ENCODE measurements at places on chromosomes 13 and 19. TPM values are rescaled to one million over a fixed set of nuclear protein-coding genes. Genes with fewer than 3 reads are reported as not detected.

LINGO3 gene
- total RNA-seq: not detected

ZFR2 gene
- 0.48 TPM for total RNA-seq

LNX2 gene
- 3.5 TPM for total RNA-seq

ZNF382 gene
- not detected for total RNA-seq

SOHLH2 gene
- total RNA-seq: not detected

TECR gene
- 183 TPM for total RNA-seq

SULT2B1 gene
- total RNA-seq: 15.9 TPM

TMEM255B gene
- 0.85 TPM for total RNA-seq

TTC9B gene
- 0.33 TPM for total RNA-seq

PLPPR2 gene
- 11.5 TPM for total RNA-seq

RDH8 gene
- 0.43 TPM for total RNA-seq

FAAP24 gene
- 17.0 TPM for total RNA-seq

CEACAM19 gene
- total RNA-seq: 9.1 TPM

WDR83 gene
- total RNA-seq: 10.4 TPM

SIGLECL1 gene
- total RNA-seq: not detected

VSTM1 gene
- total RNA-seq: 0.24 TPM

FBL gene
- total RNA-seq: 611 TPM

MYO16 gene
- total RNA-seq: 0.05 TPM

FFAR3 gene
- total RNA-seq: not detected

S1PR5 gene
- total RNA-seq: 2.2 TPM

ZNF888 gene
- not detected for total RNA-seq

CLDN10 gene
- total RNA-seq: 0.13 TPM

URAD gene
- not detected for total RNA-seq

LRRC63 gene
- not detected for total RNA-seq

ZNF749 gene
- 13.7 TPM for total RNA-seq

CEACAM8 gene
- not detected for total RNA-seq

APOC4 gene
- total RNA-seq: not detected

BRCA2 gene
- total RNA-seq: 4.0 TPM

TMEM272 gene
- total RNA-seq: not detected

FPR1 gene
- 0.07 TPM for total RNA-seq

ZNF99 gene
- not detected for total RNA-seq

IGFL1 gene
- 3.1 TPM for total RNA-seq

ZNF562 gene
- total RNA-seq: 7.6 TPM

GPR12 gene
- total RNA-seq: not detected

RAVER1 gene
- total RNA-seq: 19.7 TPM

TMEM86B gene
- total RNA-seq: 5.5 TPM

CGB5 gene
- 1.4 TPM for total RNA-seq

PRX gene
- 1.3 TPM for total RNA-seq

FGF14 gene
- not detected for total RNA-seq

NLRP7 gene
- not detected for total RNA-seq

ANKLE1 gene
- total RNA-seq: 0.63 TPM

ZNF571 gene
- total RNA-seq: 1.0 TPM

SMIM44 gene
- total RNA-seq: not detected

ZNF699 gene
- 1.4 TPM for total RNA-seq

PTH2 gene
- not detected for total RNA-seq

SHANK1 gene
- 0.16 TPM for total RNA-seq

ZSCAN1 gene
- not detected for total RNA-seq

SIAH3 gene
- total RNA-seq: not detected

TEX29 gene
- total RNA-seq: not detected

CATSPERD gene
- total RNA-seq: not detected

KIR3DL2 gene
- total RNA-seq: not detected

IZUMO2 gene
- not detected for total RNA-seq

NKG7 gene
- not detected for total RNA-seq

PET100 gene
- total RNA-seq: 72.3 TPM

ZNF470 gene
- total RNA-seq: 1.6 TPM

CYP4F2 gene
- total RNA-seq: not detected
